ENCODE measurements at places on chromosomes 5 and 9.

DNA sequence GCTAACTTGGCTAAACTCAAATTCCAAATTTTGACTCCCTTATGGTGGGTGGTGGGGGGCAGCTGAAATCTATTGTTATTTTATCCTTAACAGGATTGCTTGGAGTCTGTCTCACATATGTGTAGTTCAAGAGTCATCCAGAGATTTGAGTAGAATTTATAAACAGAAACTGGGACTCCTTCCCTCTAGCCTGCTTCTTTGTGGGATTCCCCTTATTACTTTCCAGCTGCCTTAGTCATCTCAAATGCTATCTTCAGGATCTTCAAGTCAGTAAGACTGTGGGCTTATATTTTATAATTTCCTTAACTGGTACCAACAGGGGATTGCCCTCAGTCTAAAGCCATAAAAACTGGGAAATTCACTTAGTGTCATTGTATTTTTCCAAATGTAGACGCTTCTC lies 55.5 kb downstream of the NNT start:
- no peak for DNase-seq

GRCh38 chr5:20420991-20421595 lies 433.1 kb upstream of the CDH18 start:
- no peak for DNase-seq

- DNase-seq = no peak
Measured at GRCh38 chr5:180599981-180600553, 8.8 kb upstream of the SCGB3A1 start.

GRCh38 chr9:112380825-112381221 lies 915 bp downstream of the HSDL2 start:
- DNase-seq = no peak

Measured in right renal pelvis (tissue), 4 donors.